ENCODE measurements at places on chromosomes 1 and 21.

DNA sequence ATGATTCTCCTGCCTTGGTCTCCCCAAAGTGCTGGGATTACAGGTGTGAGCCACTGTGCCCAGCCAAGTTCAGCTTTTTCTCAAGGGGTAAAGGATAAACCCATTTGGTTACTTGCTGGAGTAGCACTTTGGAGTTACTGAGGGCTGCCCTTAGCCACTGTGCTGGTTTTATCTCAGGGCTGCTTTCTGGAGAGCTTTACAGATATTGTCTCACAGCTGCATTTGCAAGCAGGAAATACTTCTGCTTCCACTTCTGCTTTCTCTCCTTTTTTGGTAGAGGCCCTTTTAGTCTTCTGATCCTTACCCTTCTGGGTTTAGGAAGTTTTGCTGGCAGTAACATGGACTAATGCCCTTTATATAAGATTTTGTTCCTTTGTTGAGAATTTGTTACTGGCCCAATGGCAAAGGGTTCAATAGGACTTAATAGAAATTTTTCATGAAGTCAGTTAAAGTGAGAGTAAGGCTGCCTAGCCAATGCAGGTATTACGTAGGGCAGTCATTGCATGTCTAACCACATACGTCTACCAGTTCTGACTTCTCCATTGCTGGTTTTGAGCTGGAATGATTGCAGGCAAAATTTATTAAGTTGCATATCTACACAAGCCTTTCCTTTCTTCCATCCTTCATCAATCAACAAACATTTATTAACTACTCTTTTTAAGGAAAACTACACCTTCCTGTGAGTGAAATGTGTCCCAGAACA lies 24.4 kb downstream of the CAP1 start:
- no peak for DNase-seq

DNA sequence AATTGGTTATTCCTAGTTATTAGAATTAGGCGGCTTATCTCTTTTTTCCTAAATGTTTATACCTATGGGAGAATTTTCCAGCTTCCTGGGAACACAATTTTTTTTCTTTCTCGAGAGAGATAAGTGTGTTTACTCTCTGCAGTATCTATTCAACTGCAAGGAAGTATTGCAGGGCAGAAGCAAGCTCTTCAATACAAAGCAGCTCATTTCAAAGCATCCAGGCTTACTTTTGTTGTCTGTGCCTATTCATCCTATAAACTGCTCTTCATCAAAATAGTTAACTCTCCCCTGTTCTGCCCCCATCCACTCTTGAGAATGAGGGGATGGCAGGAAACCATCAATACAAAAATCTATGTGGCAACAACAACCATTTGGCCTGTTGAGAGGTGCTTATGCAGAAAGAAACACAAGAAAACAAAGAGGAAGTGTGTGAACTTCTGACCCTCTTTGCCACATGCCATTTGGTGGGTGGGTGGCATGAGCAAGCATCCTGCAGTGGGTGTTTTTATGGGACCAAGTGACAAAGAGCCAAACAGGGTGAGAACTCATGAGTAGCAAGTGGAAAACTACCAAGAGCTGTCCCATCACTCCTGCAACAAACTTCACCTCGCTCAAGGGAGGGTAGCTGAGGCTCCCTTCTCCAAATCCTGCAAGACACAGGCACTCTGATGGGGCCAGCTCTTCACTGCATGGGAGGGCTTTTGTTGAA lies 50.6 kb upstream of the MRPS6 start:
- DNase-seq: no peak

- DNase-seq: no peak
These were observed 50.0 kb downstream of the SH3GLB1 start for GRCh38 chr1:86754265-86754974.

DNA sequence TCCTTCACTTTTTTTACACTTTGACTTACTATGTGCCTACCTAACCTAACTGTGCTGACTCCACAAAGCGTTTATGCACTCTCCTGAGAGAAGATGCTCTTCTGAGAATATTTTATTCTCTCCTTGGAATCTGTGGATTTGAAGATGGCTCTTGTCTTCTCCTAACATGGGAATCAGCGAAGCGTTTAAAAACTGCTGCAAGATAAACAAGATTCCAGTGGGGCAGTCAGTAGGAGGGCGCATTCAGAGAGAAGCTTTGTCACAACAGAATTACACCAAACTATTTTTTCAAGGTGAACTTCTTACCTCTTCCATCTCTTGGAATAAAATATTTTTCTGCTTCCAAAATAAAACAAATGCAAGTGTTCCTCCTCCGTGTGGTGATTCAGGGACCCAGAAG lies 113.1 kb downstream of the FOXD2 start:
- DNase-seq: no peak

- DNase-seq: no peak
These were observed 24.7 kb downstream of the TRPM2 start for GRCh38 chr21:44377922-44378645.

- no peak for DNase-seq
These were observed 151.9 kb downstream of the DMRTA2 start for GRCh38 chr1:50271337-50271736.

GRCh38 chr1:101683136-101683535 lies 313.6 kb downstream of the OLFM3 start:
- no peak for DNase-seq

DNA sequence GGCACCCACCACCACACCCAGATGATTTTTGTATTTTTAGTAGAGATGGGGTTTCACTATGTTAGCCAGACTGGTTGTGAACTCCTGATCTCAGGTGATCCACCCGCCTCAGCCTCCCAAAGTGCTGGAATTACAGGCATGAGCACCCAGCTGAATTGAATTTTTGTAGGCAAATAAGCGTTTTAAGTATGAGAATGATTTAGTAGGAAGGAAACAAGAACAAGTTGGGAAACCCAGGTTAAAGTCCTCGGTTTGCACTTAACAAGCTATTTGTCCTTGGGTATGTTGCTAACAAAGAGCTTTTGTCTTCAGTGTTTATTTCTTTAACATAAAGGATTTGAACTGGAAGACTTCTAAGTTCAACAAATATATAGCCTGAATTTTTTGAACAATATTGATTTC lies 23.9 kb downstream of the BTF3L4 start:
- no peak for DNase-seq

- no peak for DNase-seq
These were observed 55.1 kb downstream of the PLPP3 start for GRCh38 chr1:56524263-56524662.

- no peak for DNase-seq
These were observed 50.3 kb downstream of the NAV1 start for GRCh38 chr1:201589186-201589585.

- DNase-seq: no peak
These were observed 38.7 kb upstream of the NEK2 start for GRCh38 chr1:211714154-211714553.

DNA sequence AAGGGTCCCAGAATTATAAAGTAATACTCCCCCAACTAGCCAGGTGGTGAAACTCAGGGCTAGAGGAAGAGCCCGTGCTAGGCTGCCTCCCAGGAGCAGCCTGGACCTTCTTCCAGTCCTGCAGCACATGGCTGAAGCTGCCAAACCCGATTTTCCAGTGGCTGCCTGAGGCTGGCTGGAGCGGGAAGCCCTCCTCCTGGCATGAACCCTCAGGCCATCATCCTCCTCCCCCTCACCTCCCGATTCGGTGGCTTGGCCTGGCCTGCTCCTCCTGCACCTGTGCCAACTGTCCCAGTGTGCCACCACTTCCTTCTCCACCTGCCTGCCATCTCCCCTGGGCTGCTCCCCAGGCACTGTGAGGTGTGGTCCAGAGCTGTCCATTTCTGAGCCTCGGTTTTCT lies 3.0 kb upstream of the TSPAN1 start:
- DNase-seq: no peak

- DNase-seq: no peak
These were observed 33.8 kb upstream of the CREG1 start for GRCh38 chr1:167587342-167587741.

DNA sequence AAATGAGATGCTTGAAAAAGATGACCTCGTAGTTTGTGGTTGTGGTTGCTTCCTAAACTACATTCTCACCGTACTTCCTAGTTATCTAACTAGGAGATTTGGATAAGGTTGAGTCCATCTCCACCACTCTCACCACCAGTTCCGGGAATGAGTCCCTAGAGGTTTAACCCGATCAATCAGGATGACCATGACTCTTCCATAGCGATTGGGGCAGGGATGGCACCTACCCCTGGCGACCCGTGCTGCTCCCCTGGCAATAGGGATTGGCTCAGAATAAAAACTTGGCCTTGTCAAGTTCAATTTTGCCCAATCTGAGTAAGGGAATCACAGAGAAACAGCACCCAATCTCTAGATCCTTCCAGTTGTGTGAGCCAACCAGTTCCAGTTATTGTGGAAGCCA lies 2.7 kb upstream of the MIS18A start:
- no peak for DNase-seq

GRCh38 chr1:52229494-52229893 lies 87.6 kb downstream of the ZFYVE9 start:
- DNase-seq: no peak

DNA sequence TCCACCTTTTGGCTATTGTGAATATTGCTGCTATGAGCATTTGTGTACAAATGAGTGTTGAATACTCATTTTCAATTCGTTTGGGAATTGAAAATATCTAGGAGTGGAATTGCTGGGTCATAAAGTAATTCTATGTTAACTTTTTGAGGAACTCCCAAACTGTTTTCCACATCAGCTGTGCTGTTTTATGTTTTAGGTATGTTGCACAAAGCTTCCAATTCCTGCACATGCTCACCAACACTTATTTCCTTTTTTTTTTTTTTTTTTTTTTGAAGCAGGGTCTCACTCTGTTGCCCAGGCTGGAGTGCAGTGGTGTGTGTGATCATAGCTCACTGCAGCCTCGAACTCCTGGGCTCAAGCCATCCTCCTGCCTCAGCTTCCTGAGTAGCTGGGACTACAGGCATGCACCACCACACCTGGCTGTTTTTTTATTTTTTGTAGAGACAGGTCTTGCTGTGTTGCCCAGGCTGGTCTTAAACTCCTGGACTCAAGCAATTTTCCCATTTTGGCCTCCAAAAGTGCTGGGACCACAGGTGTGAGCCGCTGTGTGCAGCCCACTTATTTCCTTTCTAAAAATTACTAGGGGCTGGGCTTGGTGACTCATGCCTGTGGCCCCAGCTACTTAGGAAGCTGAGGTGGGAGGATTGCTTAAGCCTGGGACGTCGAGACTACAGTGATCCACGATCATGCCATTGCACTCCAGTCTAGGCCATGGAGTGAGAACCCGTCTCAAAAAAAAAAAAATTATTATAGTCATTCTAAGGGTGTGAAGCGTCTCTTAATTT lies 33.4 kb downstream of the TMCC2 start:
- no peak for DNase-seq

GRCh38 chr1:172537827-172538391 lies 5.0 kb downstream of the SUCO start:
- DNase-seq: no peak

DNA sequence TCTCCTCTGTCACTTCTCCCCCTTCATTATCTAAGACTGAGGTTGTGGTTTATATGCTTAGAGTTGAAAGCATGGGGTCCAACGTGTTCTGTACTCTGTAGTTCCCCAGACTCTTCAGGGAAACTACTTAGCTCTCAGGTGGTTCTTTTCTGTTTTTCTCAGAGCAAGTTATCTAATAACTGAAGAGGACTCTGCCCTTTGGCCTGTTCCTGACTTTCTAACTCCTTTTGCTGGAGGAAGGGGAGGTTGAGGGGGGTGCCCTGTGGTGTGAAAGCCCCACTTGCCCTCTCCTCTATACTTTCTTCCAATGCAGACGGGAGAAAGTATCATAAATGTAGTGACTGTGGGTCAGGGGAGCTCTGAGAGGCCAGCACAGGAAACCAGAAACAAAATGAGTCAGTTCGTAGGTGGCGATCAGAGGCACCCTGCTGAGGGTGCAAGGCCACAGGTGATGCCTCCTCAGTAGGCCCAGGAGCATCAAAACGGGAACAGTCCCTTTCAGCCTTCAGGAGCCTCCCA lies 5.0 kb downstream of the SLC25A44 start:
- DNase-seq: no peak

- DNase-seq: no peak
These were observed 1.3 kb downstream of the BRINP3 start for GRCh38 chr1:190476321-190476720.

- DNase-seq: no peak
These were observed 85.5 kb downstream of the RIPK4 start for GRCh38 chr21:41681348-41681801.

DNA sequence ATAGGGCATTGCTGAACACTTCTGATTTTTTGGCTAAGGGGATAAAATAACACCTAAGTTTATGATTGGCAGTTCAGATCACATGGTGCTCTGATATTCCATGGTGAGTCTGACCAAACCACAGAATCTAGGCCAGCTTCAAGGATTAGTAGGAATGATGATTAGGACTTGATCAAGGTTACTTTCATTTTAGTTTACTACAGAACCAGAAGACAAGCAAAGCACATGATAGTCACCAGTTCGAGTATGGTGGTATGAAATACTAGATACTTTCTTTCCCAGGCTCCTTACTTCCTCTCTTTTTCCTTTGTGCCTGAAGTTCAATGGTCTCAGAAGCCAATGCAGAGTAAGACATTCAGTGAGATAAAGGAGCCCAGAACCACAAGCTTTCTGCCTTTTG lies 26.6 kb downstream of the S100A10 start:
- no peak for DNase-seq

DNA sequence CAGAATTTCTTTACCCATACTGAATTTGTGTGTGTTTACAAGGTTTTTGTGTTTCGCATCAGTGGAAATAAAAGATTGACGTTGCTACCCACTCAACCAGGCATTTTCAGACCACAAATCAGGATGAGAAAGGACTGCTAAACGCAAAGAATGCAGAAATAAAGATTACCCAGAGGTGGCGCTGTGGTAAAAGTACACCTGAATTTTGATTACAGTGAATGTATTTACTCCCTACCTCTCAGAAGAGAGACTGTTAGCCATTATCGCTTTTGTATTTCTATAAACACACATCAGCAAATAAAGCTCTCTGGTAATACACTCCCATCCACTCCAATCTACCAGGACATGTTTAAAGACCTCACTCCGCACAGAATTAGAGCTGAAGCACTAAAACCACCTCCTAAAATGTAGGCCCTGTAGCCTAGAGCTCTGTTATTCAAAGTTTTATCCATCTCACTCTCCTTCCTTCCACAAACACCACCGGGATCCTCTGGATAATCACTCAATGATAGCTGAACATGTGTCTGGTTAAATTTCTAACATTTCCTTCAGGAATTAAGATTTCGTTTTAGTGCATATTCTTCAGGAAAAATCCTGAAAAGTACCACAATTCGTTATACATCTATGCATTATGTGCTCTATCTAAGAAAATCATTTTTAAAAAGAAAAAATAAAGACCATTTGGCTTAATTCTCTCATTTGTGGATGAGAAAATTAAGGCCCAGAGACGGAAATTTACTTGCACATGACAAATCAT lies 2.5 kb upstream of the LMO4 start:
- peak; percentile 54 for DNase-seq

DNA sequence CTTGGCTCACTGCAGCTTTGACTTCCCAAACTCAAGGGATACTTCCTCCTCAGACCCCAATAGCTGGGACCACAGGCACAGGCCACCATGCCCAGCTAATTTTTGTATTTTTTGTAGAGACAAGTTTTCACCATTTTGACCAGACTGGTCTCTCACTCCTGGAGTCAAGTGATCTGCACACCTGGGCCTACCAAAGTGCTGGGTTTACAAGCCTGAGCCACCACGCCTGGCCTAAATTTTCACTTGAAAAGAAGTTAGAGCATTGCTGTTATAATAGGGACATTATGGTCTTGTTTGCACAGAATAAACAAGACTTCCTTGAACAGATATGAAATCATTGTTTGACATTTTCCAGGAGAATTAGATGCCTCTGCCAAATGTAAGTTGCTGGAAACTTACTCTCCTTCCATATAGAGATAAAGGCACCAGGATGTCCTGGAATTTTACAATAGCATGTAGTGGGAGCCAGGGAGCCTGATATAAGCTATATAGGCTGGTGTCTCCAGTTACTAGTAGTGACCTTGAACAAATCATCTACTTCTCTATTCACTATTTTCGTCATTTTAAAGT lies 16.9 kb downstream of the SLC35A3 start:
- no peak for DNase-seq
